Uterus (tissue), 4 donors: ENCODE measurements at places on chromosomes 1 and 21. TPM values are rescaled to one million over a fixed set of nuclear protein-coding genes. Genes with fewer than 3 reads are reported as not detected.

DNA sequence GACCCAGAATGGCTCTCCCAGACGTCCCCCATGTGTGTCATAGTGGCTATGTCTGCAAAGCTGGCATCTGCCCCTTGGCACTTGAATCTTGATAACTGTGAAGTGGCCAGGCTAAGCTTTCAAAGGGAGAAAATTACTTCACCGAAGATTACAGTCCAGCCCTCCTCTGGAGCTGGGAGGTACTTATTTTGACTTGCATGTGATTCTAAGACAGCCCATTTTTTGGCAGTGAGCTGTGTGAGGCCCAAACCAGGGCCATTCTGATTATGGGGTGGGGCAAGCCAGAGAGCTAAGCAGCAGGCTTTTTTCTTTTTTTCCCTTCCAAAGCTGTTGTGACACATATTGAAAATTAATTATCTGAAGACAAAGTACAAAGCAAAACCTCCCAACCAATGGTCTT is 42.1 kb upstream of the C8B start:
- H3K27me3 ChIP-seq, result no peaks in the 10 kb centered on the region
- H3K4me3 ChIP-seq, result no peak overlapping the region
- H3K36me3 ChIP-seq, result no peaks in the 10 kb centered on the region
- DNase-seq, result no peak

The NBPF10 gene
- not detected for total RNA-seq

- no peak overlapping the region for H3K27ac ChIP-seq
- no peak overlapping the region for H3K4me3 ChIP-seq
- H3K36me3 ChIP-seq, result no peaks in the 10 kb centered on the region
- no peaks in the 10 kb centered on the region for H3K27me3 ChIP-seq
- H3K4me1 ChIP-seq, result no peaks in the 10 kb centered on the region
These were observed 163.4 kb downstream of the CYYR1 start for GRCh38 chr21:26409735-26410134.

The OR2L3 gene
- total RNA-seq, result 0.15 TPM

GRCh38 chr21:25234857-25235801 is 372.2 kb downstream of the MRPL39 start:
- no peak overlapping the region for H3K27ac ChIP-seq
- no peaks in the 10 kb centered on the region for H3K36me3 ChIP-seq
- no peaks in the 10 kb centered on the region for H3K27me3 ChIP-seq
- H3K4me3 ChIP-seq, result no peak overlapping the region
- H3K4me1 ChIP-seq, result no peaks in the 10 kb centered on the region

GRCh38 chr21:34186109-34186719 is 112.8 kb downstream of the MRPS6 start:
- no peak overlapping the region for H3K27ac ChIP-seq
- DNase-seq, result no peak

DNA sequence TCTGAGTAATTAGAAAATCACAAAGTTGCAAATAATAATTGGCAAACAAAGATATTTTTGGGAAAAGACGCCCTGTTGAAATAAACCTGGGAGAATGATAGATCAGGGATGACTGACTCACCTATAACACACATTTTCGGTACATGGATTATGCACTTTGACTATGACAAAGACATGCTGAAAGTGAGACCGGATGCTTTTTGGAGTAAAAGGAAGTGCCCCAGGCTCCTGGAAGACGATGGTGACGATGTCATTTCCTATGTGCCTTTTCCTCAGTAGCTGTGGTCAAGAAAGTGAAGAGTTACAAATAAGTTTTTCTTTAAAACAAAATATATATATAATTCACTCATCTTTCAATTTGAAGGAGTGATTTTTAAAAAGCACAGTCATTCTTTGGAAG is 158.7 kb downstream of the SIPA1L2 start:
- no peaks in the 10 kb centered on the region for H3K27me3 ChIP-seq
- no peak for DNase-seq
- no peaks in the 10 kb centered on the region for H3K36me3 ChIP-seq

The LCE1E gene
- not detected for total RNA-seq

DNA sequence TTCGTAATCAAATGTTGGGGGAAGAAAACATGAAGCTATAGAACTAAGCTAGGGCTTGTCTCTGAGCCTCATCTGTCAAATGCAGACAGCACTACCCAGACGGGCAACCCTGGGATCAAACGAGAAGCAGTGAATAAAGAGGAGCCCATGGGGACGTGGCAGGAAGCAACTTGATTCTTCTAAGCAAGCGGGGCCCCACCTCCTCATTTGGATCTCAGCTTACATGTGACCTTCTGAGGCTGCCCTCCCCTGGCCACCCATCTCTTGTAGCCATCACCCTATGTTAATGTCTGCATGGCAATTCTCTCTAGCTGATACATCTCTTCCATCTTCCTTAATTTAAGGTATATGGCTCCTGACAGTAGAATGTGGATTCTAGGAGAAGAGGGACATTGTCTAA is 171.3 kb downstream of the IGSF21 start:
- H3K27ac ChIP-seq, result no peak overlapping the region
- no peaks in the 10 kb centered on the region for H3K4me1 ChIP-seq
- H3K27me3 ChIP-seq, result no peaks in the 10 kb centered on the region
- DNase-seq, result no peak
- no peaks in the 10 kb centered on the region for H3K36me3 ChIP-seq

DNA sequence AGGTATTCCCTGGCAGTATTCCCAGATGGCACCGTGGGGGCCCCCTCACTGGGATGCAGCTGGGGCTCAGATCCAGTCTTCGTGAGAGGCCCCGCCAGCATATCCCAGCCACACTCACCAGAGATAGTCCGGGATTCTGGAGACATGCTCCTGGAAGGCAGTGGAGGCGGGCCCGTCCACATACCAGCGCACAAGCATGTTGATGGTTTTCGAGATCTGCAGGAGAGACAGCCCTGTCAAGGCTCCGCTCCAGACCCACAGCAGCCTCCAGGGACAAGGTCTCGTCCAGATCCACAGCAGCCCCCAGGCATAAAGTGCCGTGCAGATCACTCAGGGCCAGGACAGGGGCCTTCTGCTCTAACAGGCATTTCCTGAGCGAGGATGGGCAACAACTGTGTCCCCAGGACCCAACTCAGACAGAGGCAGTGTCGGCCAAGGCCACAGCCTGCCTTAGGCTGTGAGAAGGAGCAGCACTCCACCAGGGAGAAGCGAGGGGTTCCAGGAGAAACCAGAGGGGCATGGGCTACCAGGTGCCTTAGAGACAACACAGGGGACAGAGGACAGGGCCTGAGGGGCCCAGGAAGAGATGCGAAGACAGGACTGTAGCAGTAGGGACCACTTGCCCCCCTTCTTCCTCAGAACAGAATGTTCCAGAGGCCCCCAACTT is 14.8 kb downstream of the LSS start:
- no peaks in the 10 kb centered on the region for H3K27me3 ChIP-seq
- no peak for DNase-seq
- H3K4me3 ChIP-seq, result no peak overlapping the region

- DNase-seq, result no peak
- no peak overlapping the region for H3K27ac ChIP-seq
- no peaks in the 10 kb centered on the region for H3K4me1 ChIP-seq
These were observed 21.0 kb upstream of the SCAF4 start for GRCh38 chr21:31752967-31753366.

- H3K4me3 ChIP-seq, result no peak overlapping the region
- DNase-seq, result no peak
- no peaks in the 10 kb centered on the region for H3K4me1 ChIP-seq
- H3K36me3 ChIP-seq, result no peaks in the 10 kb centered on the region
- H3K27me3 ChIP-seq, result no peaks in the 10 kb centered on the region
These were observed 154.1 kb downstream of the PHTF1 start for GRCh38 chr1:113605146-113605545.

The ZSWIM5 gene
- 3.8 TPM for total RNA-seq

DNA sequence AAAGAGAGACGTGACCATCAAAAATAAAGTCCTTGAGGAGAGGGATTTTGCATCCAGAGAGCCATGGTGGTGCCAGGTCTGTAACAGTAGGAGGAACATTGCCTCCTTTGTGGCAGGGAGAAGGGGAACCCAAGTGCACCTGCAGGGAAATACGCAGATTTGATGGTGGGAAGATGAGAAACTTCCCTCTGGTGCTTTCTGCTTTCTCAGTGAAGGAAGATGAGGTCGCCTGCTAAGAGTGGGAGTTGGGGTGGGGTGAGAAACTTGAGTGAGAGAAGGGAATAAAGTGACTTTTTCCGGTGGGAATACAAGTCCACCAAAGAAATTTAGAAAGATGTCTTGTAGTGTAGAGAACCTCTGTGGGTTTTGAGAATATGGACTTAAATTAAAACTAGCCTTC is 9.1 kb downstream of the PLA2G4A start:
- no peaks in the 10 kb centered on the region for H3K36me3 ChIP-seq
- peaks cover 3% of the 10 kb centered on the region for H3K4me1 ChIP-seq
- no peak overlapping the region for H3K4me3 ChIP-seq
- no peak for DNase-seq
- no peaks in the 10 kb centered on the region for H3K27me3 ChIP-seq

DNA sequence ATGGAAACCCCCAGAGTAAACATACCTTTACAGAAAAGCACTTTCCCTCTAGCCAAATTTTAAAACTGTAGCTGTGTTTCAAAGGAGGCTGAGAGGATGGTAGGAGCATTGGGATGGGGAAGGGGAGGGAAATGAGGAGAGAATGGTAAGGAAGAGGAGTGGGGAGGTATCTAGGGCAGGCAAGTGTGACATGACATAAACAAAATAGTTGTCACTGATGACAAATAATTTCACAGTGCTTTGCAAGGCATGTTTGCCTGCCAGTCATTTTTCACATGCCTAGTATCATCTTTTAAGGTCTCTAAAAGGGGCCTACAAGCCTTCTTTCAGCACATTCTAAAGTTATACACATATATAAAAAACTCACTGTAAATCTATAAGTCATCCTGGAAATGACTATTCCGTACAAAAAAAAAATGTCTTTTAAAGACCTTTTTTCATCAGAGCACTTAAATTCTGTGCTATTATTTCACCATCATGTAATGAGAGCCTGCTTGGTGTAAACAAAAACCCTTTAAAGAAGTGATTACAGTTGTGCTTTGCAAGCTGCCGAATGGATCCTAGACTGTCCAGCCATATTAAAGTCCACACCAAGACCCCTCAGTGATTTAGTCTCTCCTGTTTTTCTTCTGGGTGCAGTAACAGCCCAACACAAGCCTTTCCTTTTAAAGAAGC is 38.4 kb downstream of the HLX start:
- H3K27ac ChIP-seq, result no peak overlapping the region
- H3K36me3 ChIP-seq, result no peaks in the 10 kb centered on the region
- H3K27me3 ChIP-seq, result peaks cover 9% of the 10 kb centered on the region
- H3K4me3 ChIP-seq, result no peak overlapping the region
- no peaks in the 10 kb centered on the region for H3K4me1 ChIP-seq
- DNase-seq, result no peak

GRCh38 chr1:41997153-41997552 is 78.4 kb upstream of the HIVEP3 start:
- no peaks in the 10 kb centered on the region for H3K27me3 ChIP-seq
- H3K36me3 ChIP-seq, result no peaks in the 10 kb centered on the region
- H3K4me1 ChIP-seq, result no peaks in the 10 kb centered on the region
- no peak for DNase-seq

DNA sequence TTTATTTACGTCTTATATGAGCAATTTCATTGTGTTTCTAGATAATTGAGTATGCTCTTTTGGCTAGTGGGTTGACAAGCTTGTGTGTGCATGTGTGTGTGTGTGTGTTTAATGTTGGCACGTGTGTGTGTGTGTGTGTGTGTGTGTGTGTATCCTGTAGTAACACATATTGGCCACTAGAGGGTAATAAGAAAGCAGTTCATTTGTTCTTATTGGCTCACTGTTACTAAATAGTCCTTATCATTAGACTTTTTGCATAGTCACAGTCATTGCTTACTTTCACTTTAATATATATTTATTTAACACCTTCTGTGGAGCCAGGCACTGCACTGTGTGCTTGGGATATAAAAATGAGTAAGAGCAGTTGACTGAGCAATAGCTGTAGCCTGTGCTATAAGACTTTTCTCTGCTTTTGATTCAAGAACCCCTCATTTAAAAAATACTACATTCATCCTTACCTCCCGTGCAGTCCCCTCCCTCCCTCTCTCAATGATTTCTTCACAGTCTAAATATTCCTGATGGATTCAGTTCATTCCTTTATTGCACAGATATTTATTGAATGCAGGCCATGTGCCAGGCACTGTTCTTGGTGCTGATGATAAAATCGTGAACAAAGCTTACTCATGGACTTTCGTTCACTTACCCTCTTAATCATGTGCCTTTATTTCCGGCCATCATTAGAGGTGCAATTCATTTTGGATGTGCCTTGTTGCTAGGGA is 96.7 kb downstream of the DYRK1A start:
- no peaks in the 10 kb centered on the region for H3K27me3 ChIP-seq
- DNase-seq, result no peak
- H3K36me3 ChIP-seq, result no peaks in the 10 kb centered on the region
- H3K4me3 ChIP-seq, result no peak overlapping the region
- H3K27ac ChIP-seq, result no peak overlapping the region

The RALGPS2 gene
- total RNA-seq, result 10.3 TPM

- no peak overlapping the region for H3K4me3 ChIP-seq
- no peaks in the 10 kb centered on the region for H3K36me3 ChIP-seq
- no peak for DNase-seq
- H3K27ac ChIP-seq, result no peak overlapping the region
- no peaks in the 10 kb centered on the region for H3K27me3 ChIP-seq
These were observed 47.9 kb downstream of the CAPN9 start for GRCh38 chr1:230794871-230795605.
